ENCODE measurements at places on chromosomes 6 and 20.

DNA sequence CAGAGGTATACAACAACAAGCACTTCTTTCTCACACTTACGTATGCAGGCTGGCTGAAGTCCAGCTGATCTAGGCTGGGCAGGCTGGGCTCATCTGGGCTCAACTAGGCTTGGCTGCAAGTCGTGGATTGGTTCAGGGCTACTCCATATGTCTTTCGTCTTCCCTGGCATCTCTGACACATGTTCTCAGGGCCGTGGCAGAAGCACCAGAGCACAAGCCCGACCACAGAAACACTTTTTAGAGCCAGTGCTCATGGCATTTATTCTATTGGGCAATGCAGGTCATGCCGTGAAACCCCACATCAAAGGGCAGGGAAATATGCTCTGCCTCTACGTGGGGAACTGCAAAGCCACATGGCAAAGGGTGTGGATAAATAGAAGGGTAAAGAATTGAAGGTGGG, 93.8 kb downstream of the RIN2 start:
- DNase-seq: no peak

GRCh38 chr20:64160118-64160517, 4.1 kb upstream of the MYT1 start:
- DNase-seq: no peak

DNA sequence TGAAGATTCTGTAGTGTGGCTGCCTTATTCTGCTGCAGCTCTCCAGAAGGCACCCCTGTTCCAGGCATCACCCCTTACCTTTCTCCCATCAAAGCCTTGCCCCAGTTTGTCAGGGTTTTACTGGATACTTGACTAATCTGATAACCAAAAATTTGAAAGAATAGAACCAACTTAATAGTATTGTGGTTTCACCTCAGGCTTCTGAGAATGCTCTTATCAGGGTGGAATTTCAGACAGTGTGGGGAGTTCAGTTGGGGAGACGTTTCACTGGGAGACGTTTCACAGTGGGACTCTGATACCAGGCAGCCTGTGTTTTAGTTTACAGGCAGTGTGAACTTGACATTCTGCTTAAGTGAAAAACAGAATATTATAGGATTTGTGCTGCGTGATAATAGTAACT, 50.5 kb downstream of the SCAND1 start:
- no peak for DNase-seq

DNA sequence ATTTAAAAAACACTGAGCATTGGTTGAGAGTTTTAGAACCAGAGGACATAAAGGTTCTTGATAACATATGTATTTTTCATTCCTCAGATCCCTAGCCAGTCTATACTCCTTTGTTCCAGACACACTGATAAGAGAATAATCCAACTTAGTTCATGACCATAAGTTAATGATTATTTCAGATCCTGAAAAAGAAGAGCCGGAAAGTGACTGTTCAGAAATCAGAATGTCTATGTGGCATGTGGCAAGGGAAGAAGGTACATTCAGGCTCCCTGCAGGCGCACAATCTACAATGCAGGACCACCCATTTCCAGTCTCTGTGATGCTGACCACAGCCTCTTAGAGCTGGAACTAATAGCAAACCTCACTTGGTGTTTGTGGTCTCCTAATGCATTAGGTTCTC, 666.7 kb upstream of the AGPAT4 start:
- DNase-seq: no peak

DNA sequence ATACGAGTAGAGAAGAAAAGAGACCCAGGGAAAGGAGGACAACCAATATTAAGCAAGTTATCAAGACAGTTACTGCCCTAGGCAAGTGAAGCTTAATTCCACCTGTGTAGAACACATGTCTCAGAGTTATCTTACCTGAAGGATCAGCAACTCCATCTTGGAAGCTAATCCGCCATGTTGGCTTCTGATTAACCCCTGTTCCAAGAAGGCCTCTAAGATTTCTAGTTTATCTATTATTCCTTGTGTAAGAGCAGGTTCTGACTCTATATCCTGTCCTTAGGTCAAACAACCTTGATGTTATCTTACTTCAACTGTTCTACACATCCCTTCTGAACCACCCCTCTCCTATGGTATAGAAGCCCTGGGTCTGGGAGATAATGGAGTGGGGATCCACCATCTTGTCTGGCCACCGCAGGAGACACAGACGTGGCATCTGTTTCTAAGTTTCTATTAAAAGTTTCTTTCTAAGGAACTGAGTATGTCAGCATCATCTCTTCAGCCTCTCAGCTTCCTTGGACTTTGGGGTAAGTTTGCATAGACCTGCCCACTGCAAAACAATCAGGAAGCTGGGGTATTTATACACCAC, 27.7 kb upstream of the PTPN1 start:
- no peak for DNase-seq

DNA sequence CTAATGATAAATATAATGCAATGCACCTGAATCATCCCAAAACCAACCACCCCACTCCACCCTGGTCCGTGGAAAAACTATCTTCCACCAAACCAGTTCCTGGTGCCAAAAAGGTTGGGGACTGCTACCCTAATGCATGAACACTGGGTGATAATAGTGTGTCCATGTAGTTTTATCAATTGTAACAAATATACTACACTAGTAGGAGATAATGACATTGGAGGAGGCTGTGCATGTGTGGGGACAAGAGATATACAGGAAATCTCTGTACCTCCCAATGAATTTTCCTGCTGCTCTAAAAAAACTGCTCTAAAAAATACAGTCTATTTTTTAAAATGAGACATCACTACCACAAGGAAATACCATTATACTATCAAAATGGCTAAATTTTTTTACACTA, 20.5 kb downstream of the CEP85L start:
- DNase-seq: no peak

GRCh38 chr6:34657307-34657978, 39.1 kb downstream of the ILRUN start:
- DNase-seq: no peak

DNA sequence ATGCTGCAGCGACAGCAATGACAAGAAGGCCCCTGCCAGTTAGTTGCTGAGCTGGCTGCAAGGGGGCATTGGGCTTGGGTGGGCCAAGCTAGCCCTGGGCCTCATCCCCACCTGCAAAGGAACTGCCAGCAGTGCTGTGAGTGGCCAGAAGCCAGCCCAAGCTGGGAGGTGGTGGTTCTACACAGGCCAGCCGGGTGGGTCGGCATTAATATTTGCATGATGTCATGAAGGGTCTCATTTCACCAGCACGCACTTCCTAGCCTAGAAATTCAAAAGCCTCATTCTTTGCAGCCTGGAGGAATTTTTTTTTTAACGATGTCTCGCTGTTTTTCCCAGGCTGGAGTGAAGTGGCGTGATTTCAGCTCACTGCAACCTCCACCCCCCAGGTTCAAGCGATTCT, 62.0 kb downstream of the IYD start:
- DNase-seq: no peak

- DNase-seq: no peak
Observed at GRCh38 chr20:11734431-11734830, 183.3 kb upstream of the BTBD3 start.

- no peak for DNase-seq
Observed at GRCh38 chr6:117495869-117496268, 13.4 kb downstream of the DCBLD1 start.

DNA sequence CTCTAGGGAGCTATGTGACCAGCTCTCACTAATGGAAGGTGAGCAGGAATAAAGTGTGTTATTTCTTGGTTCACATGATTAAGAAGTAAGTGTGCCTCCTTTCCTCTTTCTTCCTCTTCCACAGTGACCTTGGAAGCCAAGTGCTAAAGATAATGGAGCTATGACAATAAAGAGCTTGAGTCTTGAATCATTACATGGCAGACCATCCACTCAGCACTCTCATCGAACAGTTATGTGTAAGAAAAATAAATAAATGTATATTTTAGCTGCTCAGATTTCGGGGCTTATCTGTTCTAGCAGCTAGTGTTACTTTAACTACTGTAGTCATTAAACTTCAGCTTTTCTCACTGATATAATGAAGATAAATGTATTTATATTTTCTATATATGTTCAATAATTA, 72.9 kb downstream of the HDGFL1 start:
- no peak for DNase-seq

GRCh38 chr20:59984541-59984940, 26.3 kb downstream of the CDH26 start:
- no peak for DNase-seq

DNA sequence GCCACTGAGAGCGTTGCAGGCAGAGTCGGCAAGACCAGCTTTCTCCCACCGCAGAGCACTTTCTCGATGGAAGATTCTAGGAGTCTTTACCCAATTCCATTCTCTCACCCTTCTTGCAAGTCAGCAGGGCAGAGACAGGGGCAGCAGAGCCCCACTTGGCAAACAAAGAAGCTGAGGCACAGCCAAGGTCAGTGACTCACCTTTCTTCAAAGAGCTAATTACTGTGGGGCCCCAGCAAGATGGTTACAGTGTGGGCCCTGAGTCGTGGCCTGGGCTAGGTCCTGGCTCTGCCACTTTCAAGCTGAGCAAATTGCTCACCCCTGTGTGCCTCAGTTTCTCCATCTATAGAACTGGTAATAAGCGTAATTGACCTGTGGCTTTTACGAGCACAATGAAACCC, 277.0 kb downstream of the PREX1 start:
- no peak for DNase-seq

DNA sequence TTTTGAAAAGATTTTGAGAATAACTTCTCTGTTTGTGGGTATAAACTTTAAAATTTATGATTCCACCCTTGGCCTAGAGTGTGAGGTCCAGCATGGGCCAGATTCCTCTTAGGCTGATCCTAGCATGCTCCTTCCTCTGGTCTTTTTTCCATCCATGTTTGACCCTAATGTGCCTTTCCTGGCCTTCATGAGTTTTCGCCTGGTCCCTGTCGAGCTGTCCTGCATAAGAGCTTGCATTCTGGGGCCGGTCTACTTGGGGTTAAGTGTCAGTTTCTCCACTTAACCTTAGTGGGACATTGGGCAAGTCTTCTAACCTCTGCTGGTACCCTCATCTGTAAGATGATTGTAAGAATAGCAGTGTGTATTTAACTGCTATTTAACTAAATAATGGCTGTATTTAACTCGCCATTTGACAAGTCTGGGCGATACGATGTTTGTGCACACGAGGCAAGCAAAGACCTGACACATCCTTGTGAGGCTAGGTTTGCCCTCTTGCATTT, 40.7 kb upstream of the TAGAP start:
- DNase-seq: no peak

All from Karpas-422 (cell line).